ENCODE measurements at places on chromosomes 4 and X.

DNA sequence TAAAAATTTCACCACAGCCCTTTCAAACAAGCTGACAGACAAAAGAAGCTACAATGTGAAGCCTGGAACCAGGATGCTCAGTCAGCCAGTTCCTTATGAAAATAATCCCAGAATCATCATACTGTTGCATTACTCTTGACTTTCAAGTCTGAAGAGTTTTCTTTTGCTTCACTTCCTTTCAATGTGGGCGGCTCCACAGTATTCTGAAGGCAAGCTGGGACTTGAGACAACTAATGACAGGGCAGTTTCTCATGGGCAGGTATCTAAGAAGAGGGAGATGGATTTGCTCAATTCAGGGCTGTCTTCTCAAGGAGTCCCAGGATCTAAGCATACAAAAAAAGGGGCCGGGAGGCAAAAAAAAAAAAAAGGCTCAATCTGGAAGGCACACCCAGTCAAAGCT is 173.4 kb downstream of the PAPSS1 start:
- DNase-seq: no peak

DNA sequence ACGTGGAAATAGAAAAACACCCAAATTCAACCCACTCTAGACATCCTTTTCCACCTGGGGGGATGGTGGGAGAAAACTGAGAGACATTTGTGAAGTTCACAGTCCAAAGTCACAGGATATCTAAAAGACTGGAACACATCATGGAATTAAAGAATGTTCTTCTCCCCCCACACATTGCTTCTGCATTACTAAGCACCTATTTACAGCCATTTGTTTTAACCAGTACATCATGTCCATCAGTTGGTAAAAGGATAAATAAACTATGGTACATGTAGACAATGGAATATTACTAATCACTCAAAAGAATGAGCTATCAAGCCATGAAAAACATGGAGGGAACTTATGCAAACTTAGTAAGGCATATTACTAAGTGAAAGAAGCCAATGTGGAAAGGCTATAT is 185.5 kb upstream of the ANXA10 start:
- DNase-seq: no peak

GRCh38 chr4:40514497-40514951 is 115.1 kb downstream of the RBM47 start:
- DNase-seq: peak; percentile 83

- no peak for DNase-seq
Measured at GRCh38 chr4:136687118-136687517, 845.2 kb downstream of the PCDH18 start.

DNA sequence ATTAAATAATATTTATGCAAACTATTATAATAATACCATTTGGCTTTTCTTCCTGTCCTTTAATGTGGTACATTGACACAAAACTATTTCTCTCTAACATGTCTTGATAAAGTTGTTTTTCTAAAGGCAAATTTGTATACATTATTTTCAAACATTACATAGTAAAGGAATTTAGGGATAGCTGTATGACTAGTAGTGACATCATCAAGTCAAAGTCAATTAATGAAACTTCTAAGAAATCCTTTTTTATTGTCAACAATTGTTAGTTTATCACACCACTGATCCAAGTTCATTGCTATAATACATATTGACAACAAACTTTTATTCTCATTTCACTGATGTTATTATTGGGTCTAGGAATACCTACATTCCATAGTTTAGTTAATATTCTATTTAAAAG is 68.4 kb downstream of the TBCK start:
- DNase-seq: no peak

DNA sequence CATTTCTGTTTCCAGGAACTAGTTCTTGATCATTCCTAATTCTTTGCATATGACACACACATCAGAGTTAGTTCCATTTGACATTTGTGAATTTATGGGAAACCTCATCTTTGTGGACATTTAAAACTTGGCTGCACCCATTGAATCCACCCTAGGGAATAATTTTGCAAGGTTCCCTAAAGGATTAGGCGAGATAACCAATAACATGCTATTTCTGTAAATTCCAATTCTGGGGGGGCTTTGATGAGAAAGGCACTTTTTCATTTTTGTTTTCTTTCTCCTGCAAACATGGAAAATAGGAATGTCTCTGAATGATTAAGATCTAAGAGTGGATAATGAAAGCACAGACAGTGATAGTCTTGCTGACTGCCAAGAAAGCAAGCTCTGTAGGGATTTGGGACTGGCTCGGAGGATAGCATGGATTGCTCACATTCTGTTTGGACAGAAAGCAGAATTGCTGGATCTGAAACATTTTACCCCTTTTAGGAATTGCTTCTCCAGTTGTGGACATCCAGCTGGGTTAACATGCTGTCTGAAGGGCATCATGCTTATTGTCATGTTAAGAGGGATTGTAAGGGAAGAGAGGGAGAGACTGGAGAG is 145.1 kb downstream of the NHS start:
- no peak for DNase-seq

GRCh38 chr4:25065932-25066590 is 35.3 kb upstream of the LGI2 start:
- no peak for DNase-seq

DNA sequence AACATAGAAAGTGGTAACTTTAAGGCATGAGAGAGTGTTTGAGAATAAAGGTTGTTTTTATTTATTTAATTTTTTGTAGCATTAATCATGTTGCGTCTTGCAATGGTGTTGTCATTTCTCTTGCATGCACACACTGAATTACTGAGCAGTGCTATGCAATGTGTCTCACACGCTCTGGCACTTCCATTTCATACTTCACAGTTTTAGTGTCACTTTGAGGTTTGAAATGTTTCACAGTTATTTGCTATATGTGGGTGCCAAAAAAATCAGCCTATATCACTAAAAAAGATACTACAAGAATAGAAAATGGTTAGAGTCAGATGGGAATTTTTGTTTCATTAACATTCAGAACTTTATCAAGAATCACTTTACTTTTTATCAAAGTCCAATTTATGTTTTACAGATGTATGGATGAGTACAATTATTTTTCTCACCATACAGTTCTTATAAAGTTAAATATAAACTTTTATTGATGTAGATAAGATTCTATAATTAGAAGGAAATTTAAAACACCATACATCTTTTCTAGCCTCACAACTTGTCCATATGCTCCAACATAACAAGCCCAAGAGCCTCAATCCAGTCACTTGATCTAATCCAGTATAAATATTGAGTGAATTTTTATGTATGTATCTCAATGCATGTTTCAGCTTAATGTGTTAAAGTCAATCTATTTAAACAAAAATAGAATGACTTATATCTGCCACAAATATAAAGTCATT is 114.0 kb downstream of the IQCM start:
- DNase-seq: no peak

DNA sequence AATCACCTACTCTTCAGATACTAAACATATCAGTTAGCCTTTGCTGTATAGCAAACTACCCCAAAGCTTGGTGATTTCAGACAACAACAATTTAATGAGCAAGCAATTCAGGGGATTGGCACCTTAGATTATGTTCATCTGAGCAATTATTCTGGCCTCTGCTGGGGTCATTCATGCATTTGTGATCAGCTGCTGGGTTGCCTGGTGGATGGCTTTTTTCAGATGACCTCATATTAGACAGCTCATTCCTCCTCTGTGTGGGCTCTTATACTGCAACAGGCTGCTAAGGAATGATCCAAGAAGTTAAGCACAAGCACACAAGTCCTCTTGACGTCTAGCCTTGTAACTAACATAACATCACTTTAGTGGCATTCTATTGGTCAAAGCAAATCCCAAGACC is 153.0 kb upstream of the PPP1R2C start:
- no peak for DNase-seq

- no peak for DNase-seq
Measured at GRCh38 chr4:2011583-2011982, 2.8 kb upstream of the NELFA start.

- DNase-seq: no peak
Measured at GRCh38 chr4:118775405-118775804, 60.5 kb downstream of the SEC24D start.

Measured in ACHN (cell line).